ENCODE measurements at places on chromosomes 7 and 10. TPM values are rescaled to one million over a fixed set of nuclear protein-coding genes. Genes with fewer than 3 reads are reported as not detected.

The HOXA9 gene
- not detected for total RNA-seq

The UNCX gene
- not detected for total RNA-seq

The EGR2 gene
- 54.5 TPM for total RNA-seq

The HTR5A gene
- not detected for total RNA-seq

The SORBS1 gene
- total RNA-seq, result 1.2 TPM

The ZNF138 gene
- total RNA-seq, result 11.3 TPM

The CYREN gene
- total RNA-seq, result 27.2 TPM

DNA sequence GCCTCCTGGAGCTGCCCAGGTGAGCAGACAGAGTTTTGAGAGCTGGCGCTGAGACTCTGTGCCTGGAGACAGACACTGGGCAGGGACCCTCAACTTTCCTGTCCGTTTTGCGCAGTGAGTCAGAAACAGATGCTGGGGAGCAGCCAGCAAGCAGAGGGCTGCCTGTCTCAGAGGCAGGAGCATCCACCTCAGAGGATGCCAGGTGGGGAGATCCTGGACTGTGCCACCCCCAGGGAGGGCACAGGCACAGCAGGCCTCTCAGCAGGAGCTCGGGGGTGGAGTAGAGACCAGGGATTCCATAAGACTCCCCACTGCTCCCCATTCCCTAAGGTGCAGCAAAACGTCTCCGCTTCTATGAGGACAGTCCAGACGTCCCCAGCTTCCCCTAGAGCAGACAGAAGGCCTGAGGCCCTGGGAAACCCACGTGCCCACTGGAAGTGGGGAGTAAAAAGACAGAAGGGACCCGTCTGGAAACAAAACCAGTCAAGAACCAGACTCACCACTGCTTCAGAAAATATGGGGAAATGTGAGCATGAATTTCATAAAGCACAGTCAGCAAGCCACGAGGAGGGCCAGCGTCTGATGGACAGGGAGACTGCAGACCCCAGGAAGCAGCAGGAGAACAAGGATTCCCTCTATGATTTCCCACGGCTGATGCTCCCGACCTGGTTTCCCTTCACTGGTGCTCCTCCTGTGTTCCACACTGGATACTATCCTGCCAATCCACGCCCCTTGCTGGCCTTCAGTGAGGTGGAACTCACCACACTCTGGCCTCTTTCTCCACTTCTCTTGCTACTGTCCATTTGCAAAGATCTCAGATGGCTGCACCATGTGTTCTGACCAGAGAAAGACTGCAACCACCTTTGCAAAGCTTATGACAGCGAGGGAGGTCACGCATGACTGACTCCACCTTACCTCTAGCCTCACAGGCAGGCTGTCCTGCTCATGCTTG lies 151.3 kb upstream of the FAM20C start:
- no peak for DNase-seq

GRCh38 chr10:7788639-7789286 lies 786 bp downstream of the ATP5F1C start:
- DNase-seq, result no peak

DNA sequence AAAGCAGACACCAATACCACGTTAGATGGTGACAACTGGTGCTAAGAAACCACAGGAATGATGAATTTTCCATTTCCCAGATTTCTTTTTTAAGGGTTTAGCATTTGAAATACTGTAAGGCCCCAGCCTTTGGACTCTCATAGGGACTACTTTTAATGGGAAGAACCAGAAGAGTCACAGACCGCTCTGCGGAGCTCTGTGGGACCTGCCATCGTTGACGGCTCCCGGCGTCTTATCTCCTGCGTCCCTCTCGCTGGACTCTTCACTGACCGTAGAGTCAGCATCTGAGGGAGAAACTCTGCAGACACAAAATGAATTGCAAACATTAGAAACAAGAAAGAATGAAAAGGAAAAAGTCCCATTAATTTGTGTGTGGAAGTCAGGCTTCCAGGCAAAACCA lies 81.4 kb upstream of the ATP6V0A4 start:
- DNase-seq, result no peak

DNA sequence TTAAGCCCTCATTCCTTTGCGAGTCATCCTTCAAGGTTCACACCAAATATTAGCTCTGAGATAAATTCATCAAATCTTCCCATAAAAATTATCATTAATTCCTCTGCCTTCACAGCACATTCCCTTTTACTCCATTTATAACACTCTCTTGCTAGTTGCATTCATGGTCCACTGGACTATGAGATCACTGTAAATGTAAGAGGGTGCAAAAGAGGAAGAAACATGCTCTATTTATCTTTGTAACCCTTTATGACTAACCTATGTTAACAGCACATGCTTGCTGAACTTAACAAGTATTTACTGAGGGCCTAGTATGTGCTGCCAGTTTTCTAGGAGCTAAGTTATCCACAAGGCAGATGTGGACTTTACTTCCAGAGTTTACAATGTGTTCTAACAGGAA lies 86.7 kb upstream of the TMEM168 start:
- no peak for DNase-seq

DNA sequence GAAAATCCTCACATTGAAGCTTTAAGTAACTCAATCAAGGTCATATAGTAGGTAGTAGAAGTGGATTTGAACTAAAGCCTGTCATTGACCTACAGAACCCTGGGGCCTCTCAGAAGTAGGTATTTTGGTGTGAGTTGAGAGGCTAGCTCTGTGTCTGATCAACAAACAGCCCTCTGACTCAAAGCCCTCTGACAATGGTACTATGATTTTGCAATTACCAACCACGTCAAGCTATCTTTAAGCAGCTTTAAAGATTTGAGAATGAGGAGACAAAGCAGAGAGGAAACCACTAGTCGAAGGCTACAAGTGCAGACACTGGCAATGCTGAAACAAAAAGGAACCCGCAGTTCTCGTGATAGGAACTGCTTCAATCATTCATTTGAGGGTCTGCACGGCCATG lies 19.0 kb upstream of the PDE1C start:
- DNase-seq, result no peak

DNA sequence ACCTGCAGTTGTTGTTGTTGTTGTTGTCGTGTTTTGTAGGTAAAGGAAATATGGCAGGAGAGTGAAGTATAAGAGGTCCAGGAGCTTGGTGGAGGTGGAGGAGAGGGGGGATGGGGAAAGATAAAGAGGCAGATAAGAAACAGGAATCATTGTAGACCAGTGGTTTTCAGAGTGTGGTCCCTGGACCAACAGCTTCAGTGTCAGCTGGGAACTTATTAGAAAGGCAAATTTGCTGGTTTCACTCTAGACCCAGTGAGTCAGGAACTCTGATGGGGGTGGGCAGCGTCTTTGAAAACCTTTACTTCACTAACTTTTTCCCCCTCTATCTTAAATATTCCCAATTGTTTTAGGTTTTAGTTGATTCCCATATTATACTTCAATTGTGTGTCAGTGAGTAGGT lies 241.5 kb downstream of the AUTS2 start:
- DNase-seq, result no peak

DNA sequence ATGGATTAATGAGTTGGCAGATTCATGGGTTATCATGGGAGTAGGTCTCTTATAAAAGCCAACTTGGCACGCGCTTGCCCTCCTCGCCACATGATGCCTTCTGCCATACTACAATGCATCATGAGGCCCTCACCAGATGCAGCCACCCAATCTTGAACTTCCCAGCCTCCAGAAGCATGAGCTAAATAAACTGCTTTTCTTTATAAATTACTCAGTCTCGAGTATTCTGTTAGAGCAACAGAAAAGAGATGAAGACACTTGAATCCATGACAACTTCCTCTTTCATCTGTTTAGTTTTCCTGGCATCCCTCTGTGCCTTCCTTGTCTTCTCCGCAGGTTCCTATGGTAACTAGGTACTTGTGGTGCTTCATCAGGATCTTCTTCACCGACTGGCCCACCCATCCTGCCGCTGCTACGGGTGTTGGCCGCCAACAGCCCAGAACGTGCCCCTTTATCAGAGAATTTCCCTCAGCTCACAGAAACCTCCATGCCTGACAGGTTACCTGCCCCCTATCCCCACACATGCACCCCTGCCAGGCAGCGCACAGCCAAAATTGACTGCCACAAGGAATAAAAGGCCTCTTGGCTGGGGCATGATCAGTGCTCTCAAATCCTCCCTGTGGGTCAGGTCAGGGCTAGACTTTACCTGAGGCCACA lies 28.0 kb upstream of the PPIF start:
- DNase-seq, result no peak

- no peak for DNase-seq
These were observed 19.2 kb upstream of the PDLIM1 start for GRCh38 chr10:95309958-95310357.

DNA sequence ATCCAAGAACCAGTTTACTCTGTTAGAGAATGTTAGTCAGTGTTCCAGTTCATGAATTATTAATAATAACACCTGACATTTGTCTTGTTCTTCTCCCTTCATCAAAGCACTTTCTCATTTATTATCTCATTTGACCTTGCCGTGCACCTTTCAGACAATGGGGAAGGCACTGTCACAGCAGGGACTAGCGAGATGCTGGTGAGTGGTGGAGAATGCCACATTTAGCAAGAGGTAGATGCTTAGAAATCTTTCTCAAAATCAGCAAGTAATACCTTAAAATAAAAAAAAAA lies 34.2 kb upstream of the XRCC2 start:
- no peak for DNase-seq

DNA sequence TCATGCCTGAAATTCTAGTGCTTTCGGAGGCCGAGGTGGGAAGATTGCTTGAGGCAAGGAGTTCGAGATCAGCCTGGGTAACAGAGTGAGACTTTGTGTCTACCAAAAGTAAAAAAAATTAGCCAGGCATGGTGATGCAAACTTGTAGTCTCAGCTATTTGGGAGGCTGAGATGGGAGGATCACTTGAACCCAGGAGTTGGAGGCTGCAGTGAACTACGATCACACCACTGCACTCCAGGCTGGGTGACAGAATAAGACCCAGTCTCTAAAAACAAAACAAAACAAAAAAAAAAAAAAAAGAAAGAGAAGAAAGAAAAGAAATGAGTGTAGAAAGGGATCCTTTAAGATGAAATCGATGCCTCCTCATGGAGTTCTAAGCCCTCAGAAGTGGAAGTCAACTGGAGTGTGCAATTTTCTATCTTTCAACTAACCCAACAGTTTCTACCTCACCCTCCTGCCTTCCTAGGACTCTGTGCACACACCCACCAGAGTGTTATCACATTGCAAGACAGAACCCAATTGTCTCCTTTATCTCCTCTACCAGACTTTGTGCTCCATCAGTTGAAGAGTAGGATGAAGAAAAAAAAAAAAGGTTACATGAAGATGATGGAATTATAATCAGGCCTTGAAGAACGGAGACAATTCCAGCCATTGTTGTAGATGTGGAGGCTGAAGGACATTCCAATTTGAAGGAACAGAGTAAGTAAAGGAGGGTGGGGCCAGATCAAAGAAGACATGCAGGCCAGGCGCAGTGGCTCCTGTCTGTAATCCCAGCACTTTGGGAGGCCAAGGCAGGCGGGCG lies 26.9 kb downstream of the NYAP1 start:
- no peak for DNase-seq

GRCh38 chr7:14125998-14126397 lies 136.5 kb upstream of the ETV1 start:
- DNase-seq, result no peak

GRCh38 chr10:14112056-14112455 lies 218.7 kb downstream of the FRMD4A start:
- DNase-seq, result no peak

GRCh38 chr10:128305601-128306345 lies 179.6 kb upstream of the MKI67 start:
- peak; percentile 41 for DNase-seq

DNA sequence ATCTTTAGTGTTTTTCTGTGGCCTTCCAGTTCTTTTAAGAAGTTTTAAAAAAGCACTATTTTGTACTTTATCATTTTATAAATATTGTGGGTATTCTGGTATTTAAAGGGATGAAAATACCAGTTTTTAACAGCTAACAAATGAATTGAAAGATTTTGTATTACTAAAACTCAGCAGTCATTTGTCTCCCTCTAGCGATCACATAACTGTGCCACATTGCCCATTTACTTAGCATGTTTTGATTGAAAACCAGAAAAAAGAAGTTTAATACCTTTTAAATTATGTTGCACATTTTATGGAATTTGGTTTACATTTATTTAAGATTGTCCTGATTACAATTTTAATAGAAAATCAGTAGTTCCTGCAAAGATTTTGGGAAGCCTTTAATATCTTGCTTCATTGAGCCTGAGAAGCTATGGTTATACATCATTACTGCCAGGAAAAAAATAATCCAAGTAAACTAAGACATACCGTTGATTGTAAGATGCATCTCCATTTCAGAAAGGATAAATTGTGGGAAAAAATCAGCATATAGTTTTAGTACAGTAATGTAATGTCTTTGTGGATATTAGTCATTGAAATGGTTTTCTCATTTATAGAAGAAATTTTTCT lies 34.9 kb downstream of the TAX1BP1 start:
- no peak for DNase-seq

- DNase-seq, result no peak
These were observed 492 bp upstream of the VCL start for GRCh38 chr10:73997461-73997786.

GRCh38 chr10:30581779-30582380 lies 47.7 kb downstream of the LYZL2 start:
- DNase-seq, result peak; percentile 32

DNA sequence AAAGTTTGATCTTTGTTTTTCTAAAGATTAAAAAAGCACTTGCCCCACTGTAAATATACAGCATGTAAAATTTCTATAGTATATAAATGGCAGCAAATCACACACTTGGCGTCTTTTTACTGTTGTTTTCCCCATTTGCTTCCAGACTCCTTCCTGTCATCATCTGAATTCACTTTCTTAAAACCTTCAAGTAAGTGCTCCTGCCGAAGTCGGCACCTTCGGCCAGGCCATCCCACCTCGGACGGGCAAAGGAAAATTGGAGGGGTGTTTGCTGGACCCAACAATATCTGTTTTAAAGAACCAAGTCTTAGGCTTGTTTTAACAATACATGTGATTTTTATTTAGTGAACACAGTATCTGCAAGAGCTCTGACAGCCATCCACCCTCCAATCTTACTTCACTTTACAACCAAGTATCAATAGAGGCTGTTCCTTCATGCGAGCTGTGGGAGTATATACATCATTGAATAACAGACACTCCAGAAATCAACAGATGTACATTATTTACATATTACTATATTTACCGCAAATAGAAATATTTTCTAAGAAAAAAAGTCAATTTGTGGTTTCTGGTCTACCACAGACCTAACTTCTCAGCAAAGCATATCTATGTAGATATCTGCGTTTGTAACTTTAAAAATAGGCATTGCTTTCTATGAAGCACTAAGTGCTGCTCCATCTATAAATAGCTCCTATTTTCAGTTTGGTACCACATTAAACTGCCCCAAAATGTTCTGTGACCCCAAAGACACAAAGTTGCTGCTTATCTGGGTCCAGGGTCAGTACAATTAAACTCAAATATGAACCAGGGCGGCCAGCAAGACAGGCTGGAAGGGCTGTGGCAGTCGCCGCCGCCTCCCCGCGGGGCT lies 110.7 kb downstream of the CYTH3 start:
- DNase-seq, result no peak

DNA sequence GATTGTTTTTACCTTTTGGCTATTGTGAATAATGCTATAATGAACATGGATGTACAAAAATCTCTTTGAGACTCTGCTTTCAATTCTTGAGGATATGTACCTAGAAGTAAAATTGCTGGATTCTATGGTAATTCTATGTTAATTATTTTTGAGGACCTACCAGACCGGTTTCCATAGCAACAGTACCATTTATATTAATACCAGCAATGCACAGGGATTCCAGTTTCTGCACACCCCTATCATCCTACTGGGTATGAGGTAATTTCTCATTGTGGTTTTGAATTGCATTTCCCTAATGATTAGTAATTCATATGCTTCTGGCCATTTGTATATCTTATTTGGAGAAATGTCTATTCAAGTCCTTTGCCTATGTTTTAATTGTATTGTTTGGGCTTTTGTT lies 9.9 kb upstream of the PPP1R9A start:
- DNase-seq, result no peak
